Fibroblast of skin of abdomen (primary cell): ENCODE measurements at places on chromosomes 5 and 9.

DNA sequence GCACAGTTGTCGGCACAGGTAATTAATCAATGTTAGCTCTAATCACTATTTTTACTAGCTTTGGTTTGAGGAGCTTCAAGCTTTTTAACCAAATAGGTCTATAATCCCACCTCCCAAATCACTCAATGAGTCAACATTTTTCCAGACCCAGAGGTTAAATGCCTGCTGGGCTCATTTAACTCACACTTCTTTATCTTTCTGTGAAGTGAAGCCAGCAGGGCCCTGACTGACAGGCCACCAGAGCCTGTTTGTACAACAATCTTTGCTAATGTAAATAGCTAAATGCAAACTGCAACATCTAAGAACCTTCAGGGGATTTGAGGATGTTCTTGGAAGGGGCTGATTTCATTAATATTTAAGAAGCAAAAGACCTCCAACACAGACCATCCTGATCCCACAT lies 98.4 kb upstream of the NREP start:
- DNase-seq, result no peak

DNA sequence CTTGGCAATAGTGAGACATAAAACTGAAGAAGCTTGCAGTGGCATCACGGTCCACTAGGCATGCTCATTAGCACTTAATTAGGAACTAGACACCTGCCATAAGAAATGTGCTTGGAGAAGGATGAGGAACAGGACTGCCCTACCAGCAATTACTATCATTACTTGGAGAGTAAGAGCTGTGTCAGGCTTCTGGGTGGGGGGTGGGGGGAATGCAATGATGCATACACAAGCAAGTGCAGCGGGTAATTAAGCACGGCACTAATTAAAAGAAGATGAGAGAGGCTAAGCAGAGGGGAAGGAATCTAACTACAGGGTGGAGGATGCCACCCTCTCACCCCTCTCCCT lies 53.1 kb downstream of the TLE1 start:
- DNase-seq, result no peak

GRCh38 chr9:110446171-110446570 lies 108.5 kb upstream of the TXNDC8 start:
- DNase-seq, result no peak

DNA sequence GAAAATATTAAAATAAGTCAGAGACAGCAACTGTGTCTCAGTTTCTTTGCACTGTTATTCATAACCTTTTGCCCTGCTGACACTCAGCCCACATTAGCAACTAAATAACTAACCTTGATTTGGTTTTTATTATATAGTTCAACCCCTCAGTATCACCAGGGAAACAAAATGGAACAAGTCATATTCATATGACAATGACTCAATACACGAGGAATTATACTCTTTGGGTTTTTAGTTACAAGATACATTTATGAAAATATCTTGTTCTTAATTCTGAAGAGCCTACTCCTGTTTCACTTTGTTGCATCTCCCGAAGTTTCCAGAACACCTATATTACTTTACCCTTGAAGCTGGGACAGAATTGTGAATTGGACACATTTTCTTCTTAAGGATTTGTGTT lies 845.4 kb downstream of the EFNA5 start:
- DNase-seq, result no peak

- DNase-seq, result no peak
Observed at GRCh38 chr5:68353605-68354004, 138.0 kb downstream of the PIK3R1 start.

DNA sequence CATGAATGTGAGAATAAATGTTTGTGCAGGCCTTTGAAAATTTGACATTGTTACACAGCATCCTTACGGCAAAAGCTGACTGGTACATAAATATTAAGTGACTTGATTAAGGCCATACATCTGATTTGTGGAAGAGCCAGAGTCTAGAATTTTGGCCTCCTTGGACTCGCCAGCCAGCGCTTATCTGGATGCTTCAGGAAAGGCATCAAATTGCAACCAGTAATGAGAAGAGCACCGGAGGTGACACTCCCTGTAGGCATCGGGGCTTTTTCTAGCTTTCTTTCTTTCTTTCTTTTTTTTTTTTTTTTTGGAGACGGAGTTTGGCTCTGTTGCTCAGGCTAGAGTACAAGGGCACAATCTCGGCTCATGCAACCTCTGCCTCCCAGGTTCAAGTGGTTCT lies 13.2 kb upstream of the IER5L start:
- no peak for DNase-seq

DNA sequence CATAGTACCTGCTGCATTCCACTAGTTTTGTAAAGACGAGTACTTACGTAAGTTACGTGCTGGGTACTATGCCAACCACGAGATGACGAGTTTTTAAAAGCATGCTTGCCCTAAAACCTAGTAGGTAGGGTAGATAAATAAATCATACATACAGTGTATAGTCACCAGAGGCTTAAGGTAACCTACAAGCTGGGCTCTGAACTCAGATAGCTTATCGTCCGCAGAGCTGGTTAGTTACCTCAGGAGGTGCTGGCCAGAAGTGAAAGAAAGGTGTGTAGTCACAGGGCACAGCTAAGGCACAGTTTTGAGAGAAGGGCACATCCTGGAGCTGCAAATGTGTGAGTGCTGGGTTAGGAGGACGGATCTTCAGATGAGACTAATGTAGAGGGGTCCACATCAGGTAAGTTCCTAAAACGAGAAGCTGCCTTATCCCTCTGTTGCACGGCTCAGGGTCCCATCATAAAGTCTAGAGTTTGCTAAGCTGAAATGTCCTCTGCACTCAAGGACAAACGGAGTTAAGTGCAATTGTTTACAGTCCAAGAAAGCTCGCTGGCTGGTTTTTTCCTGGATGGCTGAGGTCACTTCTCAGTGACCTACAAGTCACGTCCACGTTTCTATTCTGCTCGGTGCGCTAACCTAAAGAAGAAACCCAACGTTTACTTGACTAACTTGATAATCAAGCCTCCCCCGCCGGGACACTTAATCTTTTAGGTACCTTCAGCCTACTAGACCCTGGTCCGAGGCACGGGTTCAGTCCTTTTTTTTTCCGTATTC lies 1.1 kb upstream of the SNX24 start:
- no peak for DNase-seq

- peak; percentile 30 for DNase-seq
Observed at GRCh38 chr5:10663489-10664179, 97.4 kb downstream of the DAP start.

GRCh38 chr9:136509549-136509948 lies 26.7 kb upstream of the SEC16A start:
- DNase-seq, result no peak

DNA sequence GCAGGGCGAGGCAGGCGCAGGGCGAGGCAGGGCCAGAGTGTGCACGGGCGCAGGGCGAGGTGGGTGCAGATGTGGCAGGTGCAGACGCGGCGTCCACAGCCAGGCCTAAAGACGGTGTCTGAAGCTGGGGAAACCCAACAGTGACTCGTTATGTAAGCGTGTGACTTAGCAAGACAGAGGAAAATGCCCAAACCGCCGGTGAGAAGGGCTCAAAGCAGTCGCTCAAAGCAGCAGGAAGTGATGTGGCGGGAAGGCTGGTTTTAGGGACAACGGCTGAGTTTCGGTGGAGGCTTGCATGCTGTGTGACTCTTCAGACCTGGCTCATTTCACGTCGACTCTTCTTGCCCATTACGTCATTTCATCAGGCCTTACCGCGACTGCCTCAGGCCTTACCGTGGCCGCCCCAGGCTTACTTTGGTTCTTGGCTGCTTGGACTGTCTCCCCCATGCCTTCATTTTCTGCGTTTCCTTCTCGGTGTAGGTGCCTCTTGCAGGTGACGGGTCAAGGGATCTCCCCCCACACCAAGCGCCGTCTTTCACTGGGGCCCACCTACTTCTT lies 50.5 kb upstream of the EXOC3 start:
- peak; percentile 64 for DNase-seq

GRCh38 chr5:74816875-74817274 lies 49.3 kb downstream of the FAM169A start:
- no peak for DNase-seq

DNA sequence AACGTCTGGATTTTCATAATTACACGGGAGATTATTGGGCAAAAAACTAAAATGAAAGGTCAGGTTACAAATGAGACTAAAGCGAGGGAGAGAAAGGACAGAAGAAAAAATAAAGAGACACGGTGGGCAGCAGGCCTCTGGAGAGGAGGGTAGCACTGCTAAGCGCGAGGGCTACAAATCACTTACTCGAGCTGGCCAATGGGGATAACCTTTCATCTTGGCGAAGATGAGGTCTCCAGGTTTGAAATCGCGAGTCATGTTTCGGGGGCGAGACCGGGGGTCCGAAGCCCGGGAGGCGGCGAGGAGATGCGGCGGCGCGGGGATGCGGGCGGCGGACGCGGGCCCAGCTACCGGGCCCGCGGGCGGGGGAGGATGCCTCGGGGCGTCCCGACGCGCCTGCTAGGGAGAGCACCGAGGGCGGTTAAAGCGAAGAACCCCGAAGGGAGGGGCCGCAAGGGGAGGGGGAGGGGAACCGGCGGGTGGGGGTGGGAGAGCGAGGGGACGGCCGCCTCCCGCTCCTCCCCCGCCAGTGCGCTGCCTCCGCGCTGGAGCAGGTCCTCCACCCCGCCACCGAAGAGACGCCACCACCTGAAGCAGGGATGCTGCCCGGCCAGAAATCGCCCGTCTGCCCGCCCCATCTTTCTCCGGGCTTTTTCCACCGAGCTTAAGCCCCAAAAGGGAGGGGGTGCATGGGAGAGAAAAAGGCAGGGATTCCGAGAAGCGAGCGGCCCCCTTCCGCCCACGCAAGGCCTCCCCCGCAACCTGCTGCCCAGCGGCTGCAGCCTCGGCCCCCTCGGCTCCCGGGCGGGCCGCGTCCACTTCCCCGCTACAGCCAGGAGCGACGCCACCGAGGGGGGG lies 610 bp downstream of the PSIP1 start:
- DNase-seq, result peak; percentile 26

DNA sequence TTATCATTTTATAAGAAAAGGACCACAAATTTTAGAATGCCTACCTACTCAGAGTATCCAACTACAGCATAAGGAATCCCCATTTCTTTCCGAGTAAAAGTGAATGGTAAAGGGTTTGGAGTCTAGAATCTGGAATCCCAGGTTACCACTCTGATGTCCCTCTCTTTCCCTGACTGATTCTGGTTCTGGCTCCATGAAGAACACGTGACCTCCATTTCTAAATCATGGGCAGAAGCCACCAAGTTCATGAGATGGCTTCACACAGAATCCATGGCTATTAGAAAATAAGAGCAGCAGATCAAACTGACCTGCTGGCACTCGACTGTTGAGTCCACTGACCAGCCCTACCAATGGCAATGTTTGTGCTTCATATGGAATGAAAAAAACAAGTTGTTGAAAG lies 40.7 kb downstream of the PFDN1 start:
- no peak for DNase-seq

GRCh38 chr5:89374144-89374784 lies 491.3 kb upstream of the MEF2C start:
- DNase-seq, result no peak

- DNase-seq, result no peak
Observed at GRCh38 chr9:112312139-112312538, 21.3 kb downstream of the PTBP3 start.

DNA sequence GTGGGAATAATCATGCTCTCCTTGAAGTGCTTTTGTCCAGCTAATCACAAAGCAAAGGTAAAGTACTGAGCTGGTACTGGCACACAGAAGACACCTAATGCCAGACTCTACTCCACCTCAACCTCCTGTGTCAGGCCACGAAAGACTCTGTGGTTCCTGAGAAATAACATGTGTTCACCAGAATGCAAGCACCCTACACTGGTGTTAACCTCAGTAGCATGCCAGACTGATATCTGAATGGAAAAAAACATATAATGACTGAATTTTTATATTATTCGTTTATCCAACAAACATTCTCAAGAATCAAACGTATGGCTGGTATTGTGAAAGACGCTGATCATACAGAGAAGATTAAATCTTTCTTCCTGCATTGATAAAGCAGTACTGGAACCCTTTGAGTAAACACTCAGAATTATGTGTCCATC lies 97.1 kb upstream of the IFNE start:
- DNase-seq, result peak; percentile 53

DNA sequence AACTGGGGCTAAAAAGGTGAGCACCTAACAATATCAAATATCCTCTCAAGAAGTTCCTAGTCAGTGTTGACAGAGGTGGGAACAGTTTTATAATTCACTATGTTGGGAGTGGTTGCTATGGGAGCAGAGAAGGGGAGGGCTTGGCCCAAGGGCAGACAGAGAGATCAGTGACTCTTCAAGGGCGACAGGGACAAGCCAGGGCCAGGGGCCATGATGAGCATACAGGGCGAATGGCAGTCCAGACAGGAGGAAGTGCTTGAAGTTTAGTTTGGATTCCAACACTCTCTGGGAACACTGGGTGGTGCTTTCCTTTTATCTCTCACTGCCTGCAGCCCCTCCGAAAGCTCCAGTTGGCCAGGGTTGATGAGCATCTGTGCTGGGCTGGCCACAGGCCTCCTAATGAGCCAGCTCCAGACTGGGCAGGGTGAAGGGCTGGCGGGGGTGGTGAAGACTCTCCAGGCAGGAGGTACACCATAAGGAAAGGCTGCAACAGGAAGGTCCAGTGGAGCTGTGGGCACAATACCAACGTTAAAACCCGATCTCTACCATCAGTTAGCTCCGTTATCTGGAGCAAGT lies 111.3 kb downstream of the TMEM174 start:
- no peak for DNase-seq

GRCh38 chr5:134438721-134439123 lies 27.0 kb upstream of the CDKN2AIPNL start:
- no peak for DNase-seq

DNA sequence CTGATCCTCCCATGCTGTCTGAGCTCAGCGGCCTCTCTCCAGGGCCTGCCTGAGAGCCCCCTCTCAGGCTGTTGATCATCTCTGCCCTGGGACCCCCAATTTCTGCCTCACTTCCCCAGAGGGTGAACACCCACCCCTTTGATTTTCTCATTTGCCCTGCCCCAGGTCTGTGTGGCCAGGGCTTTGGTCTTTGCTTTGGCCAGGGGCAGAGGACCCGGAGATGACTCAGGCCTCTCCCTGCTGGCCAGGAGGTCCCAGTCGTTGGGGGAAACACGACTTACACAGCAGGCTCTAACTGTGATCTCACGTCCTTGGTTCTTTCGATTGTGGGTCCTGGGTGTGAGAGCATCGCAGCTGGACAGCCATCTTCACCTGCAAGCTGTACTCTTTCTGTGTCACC lies 1.1 kb upstream of the ADAMTS2 start:
- no peak for DNase-seq
